ENCODE measurements at places on chromosomes 6 and 20. TPM values are rescaled to one million over a fixed set of nuclear protein-coding genes. Genes with fewer than 3 reads are reported as not detected.

OXT gene
- not detected for total RNA-seq

LTB gene
- not detected for total RNA-seq

CRISP2 gene
- total RNA-seq, result not detected

GTSF1L gene
- not detected for total RNA-seq

RBPJL gene
- total RNA-seq, result not detected

CCN5 gene
- total RNA-seq, result 21.1 TPM
